ENCODE measurements at places on chromosomes 11 and 22.

DNA sequence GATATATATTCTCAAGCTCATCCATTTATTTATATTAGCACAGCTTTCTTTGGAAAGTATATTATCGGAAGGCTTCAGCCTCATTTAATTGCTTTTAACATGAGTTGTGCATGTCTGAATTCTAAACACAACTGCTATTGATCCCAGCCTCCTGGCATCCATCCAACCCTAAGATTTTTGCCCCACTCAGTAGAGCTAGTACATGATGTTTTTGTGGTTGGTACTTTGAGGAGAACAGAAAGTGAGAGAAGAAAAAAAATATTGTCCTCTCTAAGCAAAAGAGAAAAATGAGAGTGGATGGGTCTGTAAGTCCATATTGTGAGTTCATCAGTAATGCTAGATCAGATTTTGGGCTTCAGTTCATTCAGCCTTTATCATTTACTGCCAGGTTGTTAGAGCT is 198.7 kb downstream of the DDX10 start:
- DNase-seq = no peak

DNA sequence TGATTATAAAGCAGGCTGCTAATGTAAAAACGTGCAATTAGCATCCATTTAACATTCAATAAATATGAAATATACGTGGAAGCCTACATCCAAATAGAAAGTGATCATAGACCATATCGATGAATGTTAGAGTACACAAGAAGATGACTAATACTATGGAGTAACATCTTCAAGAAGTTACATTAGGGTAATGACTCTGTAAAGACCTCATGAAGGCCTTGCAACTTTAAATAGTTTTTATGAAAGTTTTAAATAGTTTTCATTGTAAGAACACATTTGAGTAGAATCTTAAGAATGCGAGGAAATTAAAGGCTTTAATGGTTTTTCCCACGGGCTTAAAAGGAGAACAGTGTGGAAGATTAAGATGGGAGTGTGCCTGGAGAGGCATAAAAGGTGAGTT is 1.4 kb downstream of the TRIM34 start:
- DNase-seq = no peak

- peak; percentile 56 for DNase-seq
Observed at GRCh38 chr11:83666149-83666548, 380.0 kb upstream of the CCDC90B start.

DNA sequence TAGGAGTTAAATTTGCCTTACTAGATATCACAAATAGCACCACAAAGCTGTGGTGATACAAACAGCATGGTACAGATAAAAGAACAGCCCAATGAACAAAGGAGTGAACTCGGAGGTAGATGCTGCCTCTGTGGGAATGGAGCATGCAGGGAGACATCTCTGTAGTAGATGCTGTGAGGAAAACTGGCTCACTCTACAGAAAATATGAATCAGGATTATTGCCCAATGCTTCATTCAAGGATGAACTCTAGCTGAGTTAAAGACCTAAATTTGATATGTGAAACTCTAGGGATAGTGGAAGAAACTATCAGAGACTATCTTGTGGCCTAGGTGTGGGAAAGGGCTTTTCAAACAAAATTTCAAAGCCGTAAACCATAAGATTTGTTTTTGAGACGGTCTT is 15.3 kb upstream of the CAPN5 start:
- no peak for DNase-seq

DNA sequence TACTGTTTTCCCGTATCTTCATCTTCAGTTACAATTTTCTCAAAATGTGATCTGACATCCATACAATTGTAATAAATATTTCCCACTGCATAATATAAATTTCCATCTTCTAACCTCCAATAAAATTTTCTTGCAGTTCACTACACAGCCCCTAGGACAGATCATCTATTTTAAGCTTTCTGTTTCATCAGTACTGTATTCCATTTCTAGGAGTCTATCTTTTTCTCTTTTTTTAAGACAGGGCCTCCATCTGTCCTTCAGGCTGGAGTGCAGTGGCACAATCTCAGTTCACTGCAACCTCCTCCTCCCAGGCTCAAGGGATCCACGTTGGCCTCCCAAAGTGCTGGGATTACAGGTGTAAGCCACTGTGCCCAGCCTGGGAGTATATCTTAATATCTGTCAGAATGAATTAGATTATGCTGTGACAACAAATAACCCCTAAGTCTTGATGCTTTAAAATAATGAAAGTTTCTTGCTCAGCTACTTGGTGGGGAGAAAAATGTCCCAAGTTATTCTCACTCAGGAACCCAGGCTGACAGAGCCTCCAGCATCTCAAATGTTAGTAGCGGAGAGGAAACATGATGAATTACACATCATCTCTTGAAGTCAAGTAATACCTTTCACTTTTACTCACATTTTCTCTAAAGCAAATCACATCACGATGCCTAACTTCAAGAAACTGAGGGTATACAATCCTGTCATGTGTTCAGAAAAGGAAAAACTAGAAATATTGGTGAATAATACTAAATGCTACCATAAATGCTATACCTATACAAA is 92.2 kb downstream of the BUD13 start:
- DNase-seq = no peak
